Neural crest cell (in vitro differentiated cells): ENCODE measurements at places on chromosomes 7 and 10. TPM values are rescaled to one million over a fixed set of nuclear protein-coding genes. Genes with fewer than 3 reads are reported as not detected.

MACROH2A2 gene
- 149 and 155 TPM in 2 replicates for total RNA-seq

OPN1SW gene
- total RNA-seq, result not detected in 2 replicates

GRCh38 chr10:115882021-115882420, 391.0 kb downstream of the GFRA1 start:
- no peak for DNase-seq

DNA sequence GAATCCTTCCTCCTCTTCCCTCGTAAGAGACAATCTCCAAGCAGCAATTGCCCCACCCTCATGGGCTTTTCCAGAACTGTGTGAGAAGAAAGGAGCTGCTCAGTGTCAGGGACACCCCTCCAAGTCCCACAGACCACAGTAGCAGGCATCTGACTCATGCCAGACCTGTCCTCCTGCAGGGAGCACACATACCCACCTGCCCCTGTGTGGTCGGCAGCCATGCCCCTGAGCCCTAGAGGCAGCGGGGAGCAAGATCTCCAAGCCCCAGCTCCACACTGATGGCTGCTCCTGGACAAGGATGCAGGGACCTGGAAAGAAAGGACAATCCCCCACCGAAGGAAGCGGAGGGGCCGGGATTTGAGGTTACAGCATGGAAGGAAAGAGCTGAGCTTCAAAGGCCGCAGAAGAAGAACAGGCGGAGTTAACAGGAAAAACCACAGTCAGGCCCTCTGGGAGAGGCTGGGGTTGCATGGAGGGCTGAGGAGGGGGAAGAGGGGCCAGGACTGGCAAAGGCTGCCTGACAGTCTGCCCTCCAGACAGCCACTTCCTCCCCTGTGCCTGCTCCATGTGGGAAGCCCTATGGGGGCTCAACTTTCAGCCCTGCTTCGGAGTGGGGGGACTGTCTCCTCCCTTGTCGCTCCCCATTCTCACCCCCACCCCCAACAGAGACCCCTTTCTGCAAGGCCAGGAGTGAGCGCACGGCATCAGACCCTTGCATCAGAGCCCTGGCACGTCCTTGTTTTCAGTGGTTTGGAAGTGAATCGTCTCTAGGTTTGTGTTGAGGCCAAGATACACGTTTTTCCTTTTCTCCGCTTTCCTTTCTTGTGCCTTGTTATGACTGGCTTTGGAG, 46.8 kb downstream of the ASB13 start:
- DNase-seq, result no peak

VSTM4 gene
- 2.2 and 2.3 TPM in 2 replicates for total RNA-seq

DNA sequence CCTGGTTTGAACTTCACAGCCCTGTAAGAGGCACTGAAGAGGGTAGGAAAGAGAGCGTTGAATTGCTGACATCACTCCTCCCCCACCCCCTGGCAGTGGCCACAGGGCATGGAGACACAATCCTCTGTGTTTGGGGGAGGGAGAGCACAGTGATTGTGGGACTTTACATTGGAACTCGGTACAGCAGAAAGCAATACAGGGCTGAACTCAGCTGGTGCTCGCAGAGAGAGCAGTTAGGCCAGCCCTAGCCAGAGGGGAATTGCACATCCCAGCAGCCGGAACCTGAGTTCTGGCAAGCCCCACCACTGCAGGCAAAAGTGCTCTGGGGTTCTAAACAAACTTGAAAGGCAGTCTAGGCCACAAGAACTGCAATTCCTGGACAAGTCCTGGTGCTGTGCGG, 24.0 kb upstream of the CUL1 start:
- DNase-seq, result no peak

MYO3A gene
- 0.82 and 1.4 TPM in 2 replicates for total RNA-seq

SPDYE16 gene
- total RNA-seq, result 0.35 TPM in 1 of 2 replicates, not detected in the other

GRCh38 chr7:45216181-45216580, 58.6 kb downstream of the RAMP3 start:
- DNase-seq, result no peak

UNCX gene
- total RNA-seq, result 2.4 and 2.7 TPM in 2 replicates

GNAT3 gene
- total RNA-seq, result not detected in 2 replicates

- DNase-seq, result no peak
These were observed 49.9 kb downstream of the PTEN start for GRCh38 chr10:87913156-87913921.

MACC1 gene
- 0.12 TPM in 1 of 2 replicates, not detected in the other for total RNA-seq

- DNase-seq, result no peak
These were observed 271.3 kb downstream of the TYW1 start for GRCh38 chr7:67267914-67268313.

GRCh38 chr7:127895360-127895759, 135.9 kb downstream of the LRRC4 start:
- no peak for DNase-seq
